ENCODE measurements at places on chromosomes 12 and 14. TPM values are rescaled to one million over a fixed set of nuclear protein-coding genes. Genes with fewer than 3 reads are reported as not detected.
A peak's percentile ranks its signal among the peaks of the same experiment; 100 is the strongest.

GRCh38 chr14:103111232-103111868 is 11.9 kb upstream of the TNFAIP2 start:
- no peak for DNase-seq
- H3K27ac ChIP-seq: no peak overlapping the region
- no peak overlapping the region for H3K4me3 ChIP-seq
- no peaks in the 10 kb centered on the region for H3K27me3 ChIP-seq
- peaks cover 7% of the 10 kb centered on the region for H3K4me1 ChIP-seq

- no peak for DNase-seq
- no peak overlapping the region for H3K27ac ChIP-seq
- no peaks in the 10 kb centered on the region for H3K4me1 ChIP-seq
- H3K36me3 ChIP-seq: no peaks in the 10 kb centered on the region
- no peaks in the 10 kb centered on the region for H3K27me3 ChIP-seq
These were observed 249.1 kb upstream of the E2F7 start for GRCh38 chr12:77314378-77315052.

GRCh38 chr12:123250471-123251383 is 17.5 kb downstream of the MTRFR start:
- no peaks in the 10 kb centered on the region for H3K27me3 ChIP-seq
- peak overlapping the region; percentile 39 for H3K27ac ChIP-seq
- H3K4me3 ChIP-seq: no peak overlapping the region

- no peaks in the 10 kb centered on the region for H3K36me3 ChIP-seq
- no peaks in the 10 kb centered on the region for H3K4me1 ChIP-seq
- no peak overlapping the region for H3K27ac ChIP-seq
These were observed 576.2 kb upstream of the TBX3 start for GRCh38 chr12:115259968-115260747.

- H3K27me3 ChIP-seq: peaks cover 45% of the 10 kb centered on the region
- no peaks in the 10 kb centered on the region for H3K36me3 ChIP-seq
- peaks cover 4% of the 10 kb centered on the region for H3K4me1 ChIP-seq
- no peak overlapping the region for H3K27ac ChIP-seq
These were observed 4.7 kb upstream of the COCH start for GRCh38 chr14:30869551-30870155.

DNA sequence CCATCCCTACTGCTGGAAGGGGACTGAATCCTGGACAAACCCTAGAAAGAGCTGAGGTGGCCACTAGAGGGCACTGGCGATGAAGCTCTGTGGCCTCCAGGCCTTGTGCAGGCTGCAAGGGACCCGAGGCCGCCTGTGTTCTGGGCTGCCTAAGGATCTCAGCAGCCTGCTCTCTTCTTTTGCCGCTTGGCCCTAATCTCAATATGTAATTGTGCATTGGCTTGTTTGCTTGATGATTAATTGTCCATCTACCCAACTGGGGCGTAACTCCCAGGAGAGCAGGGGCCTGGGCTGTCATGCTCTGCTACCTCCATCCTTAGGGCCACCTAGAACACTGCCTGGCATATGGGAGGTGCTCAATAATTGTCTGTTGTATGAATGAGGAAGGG is 73.8 kb downstream of the SYNE3 start:
- H3K4me3 ChIP-seq: no peak overlapping the region
- H3K4me1 ChIP-seq: peaks cover 3% of the 10 kb centered on the region
- no peaks in the 10 kb centered on the region for H3K27me3 ChIP-seq
- H3K36me3 ChIP-seq: peaks cover 54% of the 10 kb centered on the region
- peak; percentile 91 for DNase-seq
- H3K27ac ChIP-seq: peak overlapping the region; percentile 5

DNA sequence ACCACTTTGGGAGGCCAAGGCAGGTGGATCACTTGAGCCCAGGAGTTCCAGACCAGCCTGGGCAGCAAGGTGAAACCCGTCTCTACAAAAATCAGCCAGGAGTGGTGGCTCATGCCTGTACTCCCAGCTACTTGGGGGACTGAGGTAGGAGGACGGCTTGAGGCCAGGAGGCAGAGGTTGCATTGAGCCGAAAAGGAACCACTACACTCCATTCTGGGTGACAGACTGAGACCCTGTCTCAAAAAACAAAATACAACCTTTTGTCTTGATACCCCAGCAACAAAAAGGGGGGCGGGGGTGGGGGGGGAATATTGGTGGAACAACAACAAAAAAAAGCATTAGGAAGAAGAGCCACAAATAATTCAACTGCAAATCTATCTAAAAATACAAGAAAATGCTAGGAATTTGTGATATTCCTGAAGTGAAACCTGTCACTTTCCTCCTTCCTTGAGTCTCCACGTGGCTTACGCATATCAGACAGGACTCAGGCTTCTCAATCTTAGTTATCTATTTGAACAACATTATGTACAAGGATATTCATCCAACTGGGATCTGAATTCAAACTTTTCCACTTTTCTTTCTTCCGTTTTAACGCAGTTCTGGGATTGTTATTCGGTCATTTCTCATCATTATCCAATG is 1.3 kb downstream of the R3HDM2 start:
- DNase-seq: no peak
- H3K4me3 ChIP-seq: peak overlapping the region; percentile 99
- no peaks in the 10 kb centered on the region for H3K27me3 ChIP-seq
- peaks cover 8% of the 10 kb centered on the region for H3K36me3 ChIP-seq
- H3K27ac ChIP-seq: peak overlapping the region; percentile 99

DNA sequence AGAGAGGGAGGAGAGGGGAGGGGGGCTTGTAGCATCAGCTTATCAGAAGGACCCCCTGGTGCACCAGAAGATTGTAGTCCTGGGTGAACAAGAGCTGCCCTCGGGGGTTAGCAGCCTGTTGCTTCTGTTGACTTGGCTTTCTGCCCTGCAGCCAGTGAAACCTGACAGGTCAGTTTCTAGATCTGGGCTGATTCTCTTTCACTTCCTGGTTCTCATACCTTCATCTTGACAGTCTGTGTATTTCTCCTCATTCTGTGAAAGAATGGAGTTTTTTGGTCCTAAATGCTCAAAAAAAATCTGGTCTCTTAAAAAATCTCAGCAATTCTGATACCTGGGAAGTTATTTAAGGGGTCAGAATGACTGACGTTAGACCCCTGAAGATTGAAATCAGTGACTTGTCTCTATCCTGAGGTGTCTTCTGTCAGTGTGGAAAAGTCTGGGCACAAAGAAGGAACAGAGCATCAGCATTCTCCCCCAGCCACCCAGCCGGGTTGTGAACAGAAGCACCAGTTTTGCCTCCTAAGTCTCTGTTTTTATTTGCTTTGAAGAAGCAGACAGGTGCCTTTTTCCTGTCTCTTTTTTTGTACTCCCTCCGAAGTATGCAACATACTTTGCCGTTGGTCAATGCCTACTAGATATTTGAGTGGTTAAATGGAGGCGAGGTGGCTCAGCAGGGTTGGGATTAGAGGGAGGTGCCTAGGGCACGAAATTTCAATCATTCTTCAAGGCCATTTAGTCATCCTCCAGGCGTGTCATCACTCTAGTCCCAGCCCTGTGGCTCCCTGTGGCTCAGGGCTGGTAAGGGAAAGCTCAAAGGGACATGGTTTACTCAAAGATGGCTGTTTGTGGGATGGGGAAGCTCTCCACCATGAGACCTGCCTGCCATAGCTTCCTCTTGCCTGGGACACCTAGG is 24.0 kb downstream of the TTC9 start:
- no peaks in the 10 kb centered on the region for H3K27me3 ChIP-seq
- no peak for DNase-seq
- no peak overlapping the region for H3K4me3 ChIP-seq
- H3K27ac ChIP-seq: no peak overlapping the region
- H3K36me3 ChIP-seq: peaks cover 27% of the 10 kb centered on the region
- H3K4me1 ChIP-seq: peaks cover 37% of the 10 kb centered on the region

DNA sequence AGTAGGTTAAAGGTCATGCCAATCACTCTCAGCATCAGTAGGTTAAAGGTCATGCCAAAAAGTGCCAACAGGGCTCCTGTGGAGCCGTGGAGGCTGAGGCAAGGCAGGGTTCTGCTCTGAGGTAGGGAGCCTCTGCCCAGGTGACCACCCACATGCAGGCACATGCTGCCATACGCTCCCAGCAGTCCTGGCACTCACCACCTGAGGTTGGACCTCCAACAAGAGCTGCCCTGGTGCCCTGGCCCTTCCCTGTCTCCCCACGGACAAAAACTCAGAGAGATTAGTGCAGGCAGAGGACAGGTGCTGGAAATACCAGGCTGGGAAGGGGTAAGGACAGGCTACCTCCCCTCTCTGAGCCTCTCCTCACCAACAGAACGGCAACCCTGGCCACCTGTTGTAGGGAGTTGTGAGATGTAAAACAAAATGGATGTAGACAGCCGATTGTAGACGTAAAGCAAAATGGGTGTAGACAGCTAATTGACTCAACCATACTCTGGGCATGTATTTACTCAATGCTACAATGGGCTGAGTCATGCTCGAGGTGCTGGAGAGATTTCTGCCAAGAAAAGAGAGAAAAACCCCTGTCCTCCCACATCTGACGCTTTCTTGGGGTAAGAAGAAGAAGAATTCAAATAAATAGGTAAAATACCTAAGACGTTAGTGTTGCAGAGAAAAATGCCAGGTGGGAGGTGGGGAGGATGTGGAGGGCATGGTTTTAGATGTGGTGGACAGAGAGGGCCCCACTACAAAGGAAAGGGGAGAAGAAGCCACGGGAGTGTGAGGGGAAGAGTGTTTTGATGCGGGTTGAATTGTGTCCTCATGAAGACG is 32.4 kb downstream of the LTBP2 start:
- H3K27me3 ChIP-seq: peaks cover 8% of the 10 kb centered on the region
- no peak for DNase-seq
- peaks cover 32% of the 10 kb centered on the region for H3K4me1 ChIP-seq
- peak overlapping the region; percentile 0 for H3K4me3 ChIP-seq

Gene SVOP
- not detected for total RNA-seq

Gene SLC22A17
- 2.3 TPM for total RNA-seq

Gene RPL10L
- total RNA-seq: not detected

Gene NDRG2
- 2.3 TPM for total RNA-seq

Measured in activated CD4-positive, alpha-beta T cell treated with anti-CD3 and anti-CD28 coated beads, Interleukin-2, amount 10 ng/mL, durations not matched to agents 24 days and 14 days (primary cell).